Stimulated activated CD8-positive, alpha-beta memory T cell treated with anti-CD3 and anti-CD28 coated beads, Interleukin-7, amount 100 ng/mL, for 1 hour (primary cell): ENCODE measurements at places on chromosomes 13 and 19.

DNA sequence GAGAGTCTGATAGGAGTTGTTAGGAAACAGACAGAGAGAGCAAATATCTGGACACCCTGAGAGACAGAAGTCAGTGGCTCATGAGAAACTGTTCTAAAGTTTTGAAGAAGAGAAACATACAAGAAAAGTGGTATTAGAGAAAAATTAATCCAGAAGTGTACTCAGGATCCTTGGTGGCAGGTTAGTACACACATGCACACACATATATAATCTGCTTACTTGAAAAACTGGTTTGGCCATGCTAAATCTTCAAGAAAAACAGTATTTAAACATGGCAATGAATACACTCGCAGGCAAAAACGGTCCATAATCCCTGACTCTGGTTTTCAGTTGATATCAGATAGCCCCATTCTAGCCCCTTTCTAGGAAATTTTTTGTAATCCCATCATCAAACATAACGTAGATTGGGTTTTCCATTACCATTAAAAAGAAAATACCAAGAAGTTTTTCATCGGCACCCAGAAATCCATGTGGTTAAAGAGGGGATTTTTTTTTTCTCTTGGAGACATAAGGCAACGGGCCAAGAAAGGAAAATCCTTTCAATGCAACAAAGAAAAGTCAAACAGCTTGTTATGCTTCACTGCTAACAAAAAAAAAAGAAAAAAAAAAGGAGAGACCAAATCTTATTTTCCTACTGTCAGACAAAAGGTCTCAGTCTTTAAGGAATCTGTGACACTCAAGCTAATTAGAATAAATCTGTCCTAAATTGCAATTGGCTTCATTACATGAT, 178.0 kb upstream of the MIR17HG start:
- no peak for DNase-seq

DNA sequence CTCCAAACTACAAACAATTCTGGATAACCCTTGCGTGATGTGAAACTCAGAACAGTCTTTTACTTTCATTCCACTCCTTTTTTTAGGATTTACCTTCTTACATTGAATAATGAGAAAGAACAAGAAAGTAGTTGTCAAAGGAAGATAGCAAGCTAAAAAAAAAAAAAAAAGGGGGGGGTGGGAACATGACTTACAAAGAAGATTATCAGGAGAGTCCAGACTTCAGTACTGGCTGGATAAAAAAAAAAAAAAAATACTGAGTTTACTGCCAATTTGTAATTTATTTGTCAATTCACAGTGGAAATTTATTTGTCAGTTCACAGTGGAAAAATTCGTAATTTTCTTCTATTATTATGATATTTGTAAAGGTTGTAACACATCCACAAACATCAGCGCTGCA, 792.4 kb upstream of the SLITRK5 start:
- no peak for DNase-seq

DNA sequence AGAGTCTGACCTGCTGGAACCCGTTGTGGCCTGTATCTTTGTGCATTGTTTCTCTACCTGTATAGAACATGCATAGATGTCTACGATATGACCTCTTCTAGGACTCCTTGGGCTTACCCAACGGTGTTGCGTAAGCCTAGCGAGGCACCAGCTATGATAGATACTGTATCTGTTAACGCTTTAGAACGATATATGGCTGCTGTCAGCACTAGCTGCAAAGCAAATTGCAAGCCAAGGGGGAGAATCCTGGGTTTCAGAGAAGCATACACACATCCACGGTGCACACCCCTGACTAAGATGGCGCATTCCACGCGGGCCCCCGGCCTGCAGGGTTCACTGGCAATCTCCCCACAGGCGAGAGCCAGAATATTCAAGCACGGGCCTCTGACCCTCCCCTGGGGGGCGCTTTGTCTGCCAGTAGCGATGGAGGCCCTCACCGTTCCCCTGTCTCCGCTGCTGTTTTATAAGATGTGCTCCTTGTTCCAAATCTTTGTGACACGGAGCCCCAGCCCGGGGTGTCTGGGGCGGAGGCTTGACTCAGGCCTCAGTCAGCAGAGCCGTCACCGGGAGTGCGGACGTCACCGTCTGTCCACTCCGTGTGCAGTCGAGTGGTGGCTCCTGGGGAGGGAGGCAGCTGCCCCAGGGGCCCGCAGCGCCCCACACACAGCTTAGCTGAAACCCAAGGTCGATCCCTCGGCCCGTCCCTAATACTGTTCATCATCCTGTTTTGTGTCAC, 12.9 kb upstream of the RPS15 start:
- no peak for DNase-seq

DNA sequence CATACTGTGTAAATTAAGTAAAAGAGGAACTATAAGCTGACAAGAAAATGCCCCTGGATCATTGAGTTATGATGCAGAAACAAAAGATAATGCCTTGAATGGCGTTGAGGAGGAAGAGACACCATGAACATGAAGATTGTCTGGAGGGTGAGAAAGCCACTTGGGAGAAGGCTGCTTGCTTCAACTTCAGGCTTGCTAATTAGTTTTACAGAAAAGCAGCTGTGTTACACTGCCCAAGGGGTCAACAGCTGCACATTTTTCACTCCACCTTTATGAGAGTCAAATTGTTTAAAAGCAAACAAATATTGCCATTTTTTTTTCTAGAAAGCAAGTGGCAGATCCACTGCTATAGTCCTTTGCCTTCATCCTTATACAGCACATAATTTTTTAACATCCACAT, 35.5 kb upstream of the KLF12 start:
- DNase-seq = no peak

DNA sequence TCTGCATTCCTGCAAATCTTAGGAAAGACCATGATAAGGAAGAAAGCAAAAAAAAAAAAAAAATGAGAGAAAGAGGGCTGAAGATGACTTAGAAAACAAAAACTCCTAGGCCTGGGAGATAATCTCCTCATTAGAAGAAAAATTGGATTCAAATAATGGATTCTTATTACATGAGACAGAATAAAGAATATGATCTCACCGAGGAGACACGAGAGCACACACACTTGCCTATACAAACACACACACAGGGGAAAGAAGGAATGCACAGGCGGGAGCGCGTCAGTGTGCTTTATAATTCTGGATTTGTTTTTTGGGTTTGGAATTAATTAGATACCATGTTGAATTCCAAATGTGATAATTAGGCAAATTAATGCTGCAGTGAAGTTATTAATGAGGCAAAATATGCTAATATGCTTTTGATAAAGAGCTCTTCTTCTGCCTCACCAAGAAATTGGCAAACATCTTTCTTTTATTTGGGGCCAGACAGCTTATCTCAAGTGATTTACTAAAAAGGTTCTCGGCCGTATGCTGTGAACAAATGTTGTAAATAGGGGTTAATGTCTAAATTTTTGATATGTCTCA, 36.1 kb upstream of the PCDH8 start:
- no peak for DNase-seq

DNA sequence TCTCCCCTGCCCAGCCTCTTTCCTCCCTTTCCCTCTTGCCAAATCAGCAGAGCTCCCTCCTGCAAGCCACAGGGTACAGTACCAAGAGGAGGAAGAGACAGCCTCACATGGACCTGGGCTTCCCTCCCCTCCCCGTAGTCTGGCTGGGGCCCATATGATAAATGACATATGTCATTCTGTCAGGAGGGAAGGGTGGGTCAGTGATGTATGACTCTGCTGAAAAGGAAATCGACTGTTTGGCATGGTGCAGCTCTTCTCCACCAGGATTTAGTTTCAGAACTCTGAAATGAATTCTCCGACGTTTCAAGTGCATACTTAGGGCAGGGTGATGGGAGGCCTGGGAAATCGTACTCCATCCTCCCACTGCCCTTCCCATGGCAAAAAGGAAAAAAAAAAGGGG, 9.8 kb downstream of the TSHZ3 start:
- DNase-seq = no peak

- no peak for DNase-seq
Observed at GRCh38 chr13:36875961-36876360, 44.1 kb downstream of the SMAD9 start.

DNA sequence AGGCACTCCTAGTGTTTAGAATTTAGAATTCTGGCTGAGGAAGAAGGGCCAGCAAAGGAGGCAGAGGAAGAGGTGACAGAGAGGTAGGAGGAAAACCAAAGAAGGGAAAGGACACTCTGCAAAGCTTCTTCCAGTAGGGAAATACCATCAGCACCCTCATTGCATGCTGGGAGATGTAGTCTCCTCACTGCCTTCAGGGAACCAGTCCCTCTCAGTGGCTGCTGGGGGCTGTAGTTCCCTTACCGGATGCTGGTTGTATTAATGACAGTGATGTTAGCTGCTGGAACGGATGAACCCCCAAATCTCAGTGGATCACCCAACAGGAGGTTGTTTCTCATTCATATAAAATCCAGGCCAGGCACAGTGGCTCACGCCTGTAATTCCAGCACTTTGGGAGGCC, 10.1 kb downstream of the GRIN2D start:
- no peak for DNase-seq

DNA sequence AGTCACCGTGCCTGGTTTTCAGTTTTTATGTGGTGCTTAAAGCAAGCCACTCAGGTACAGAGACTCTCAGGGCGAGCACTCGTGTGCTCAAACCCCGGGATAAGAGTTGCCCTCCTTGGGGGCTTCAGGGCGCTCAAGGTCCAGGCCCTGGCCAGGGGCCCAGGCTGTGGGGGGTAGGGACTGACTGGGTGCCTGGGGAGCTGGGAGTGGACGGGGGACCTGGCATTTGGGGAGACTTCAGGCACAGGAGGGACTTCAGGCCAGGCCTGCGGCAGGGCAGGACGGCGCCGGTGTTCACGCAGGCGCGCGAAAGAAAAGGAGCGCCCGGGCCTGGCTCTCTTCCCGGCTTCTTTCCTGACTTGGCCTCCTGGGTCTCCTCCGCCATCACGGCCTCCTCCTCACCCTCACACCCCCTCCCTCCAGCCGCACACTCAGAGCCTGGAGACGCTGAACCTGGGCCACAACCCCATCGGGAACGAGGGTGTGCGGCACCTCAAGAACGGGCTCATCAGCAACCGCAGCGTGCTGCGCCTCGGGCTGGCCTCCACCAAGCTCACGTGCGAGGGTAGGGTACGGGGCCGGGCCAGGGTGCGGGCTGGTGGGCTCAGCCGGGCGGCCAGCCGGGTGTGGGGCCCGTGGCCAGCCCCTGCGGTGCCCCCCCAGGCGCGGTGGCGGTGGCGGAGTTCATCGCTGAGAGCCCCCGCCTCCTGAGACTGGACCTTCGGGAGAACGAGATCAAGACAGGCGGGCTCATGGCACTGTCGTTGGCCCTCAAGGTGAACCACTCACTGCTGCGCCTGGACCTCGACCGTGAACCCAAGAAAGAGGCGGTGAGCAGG, 16.1 kb downstream of the NKPD1 start:
- no peak for DNase-seq

DNA sequence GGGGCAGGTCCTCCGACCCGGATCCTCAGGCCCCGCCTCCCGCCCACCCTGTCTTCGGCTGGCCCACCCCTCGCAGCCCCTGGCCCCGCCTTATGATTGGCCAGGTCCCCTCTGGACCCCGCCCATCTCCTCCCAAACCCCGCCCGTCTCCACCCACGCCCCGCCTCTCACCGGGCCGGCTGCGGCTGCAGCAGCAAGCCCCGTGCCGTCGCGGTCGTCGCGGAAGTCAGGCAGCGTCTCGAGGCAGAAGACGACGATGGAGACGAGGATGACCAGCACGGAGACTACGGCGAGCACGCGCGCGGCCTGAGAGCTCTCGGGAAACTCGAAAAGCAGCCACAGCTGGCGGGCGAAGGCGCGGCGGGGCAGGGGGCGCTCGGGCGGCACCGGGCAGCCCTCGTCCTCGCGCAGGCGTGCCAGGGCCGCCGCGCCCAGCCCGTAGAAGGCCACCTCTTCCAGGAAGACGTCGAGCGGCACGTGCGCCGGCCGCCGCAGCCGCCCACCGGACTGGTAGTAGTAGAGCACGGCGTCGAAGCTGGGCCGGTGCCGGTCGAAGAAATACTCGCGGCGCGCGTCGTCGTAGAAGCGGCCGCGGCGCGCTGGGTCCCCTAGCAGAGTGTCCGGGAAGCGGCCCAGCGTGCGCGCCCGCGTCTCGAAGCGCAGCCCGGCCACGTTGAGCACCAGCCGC, 495 bp downstream of the KCNA7 start:
- DNase-seq = no peak

DNA sequence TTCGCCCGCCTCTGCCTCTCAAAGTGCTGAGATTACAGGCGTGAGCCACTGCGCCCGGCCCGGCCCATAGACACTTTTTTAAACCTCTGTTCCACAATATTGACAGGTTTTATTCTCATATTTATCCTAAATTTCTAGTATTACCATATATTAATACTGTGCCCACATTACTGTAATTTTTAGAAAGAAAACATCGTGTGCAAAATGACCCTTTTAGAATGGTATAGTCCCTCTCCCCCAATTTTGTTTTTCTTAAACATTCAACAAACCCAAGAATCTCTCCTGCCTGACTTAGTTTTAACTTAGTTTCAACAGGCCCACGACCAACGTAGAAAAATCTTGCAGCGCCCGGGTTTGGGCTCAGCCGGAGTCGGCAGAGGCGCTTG, 9.1 kb downstream of the CDX2 start:
- no peak for DNase-seq

DNA sequence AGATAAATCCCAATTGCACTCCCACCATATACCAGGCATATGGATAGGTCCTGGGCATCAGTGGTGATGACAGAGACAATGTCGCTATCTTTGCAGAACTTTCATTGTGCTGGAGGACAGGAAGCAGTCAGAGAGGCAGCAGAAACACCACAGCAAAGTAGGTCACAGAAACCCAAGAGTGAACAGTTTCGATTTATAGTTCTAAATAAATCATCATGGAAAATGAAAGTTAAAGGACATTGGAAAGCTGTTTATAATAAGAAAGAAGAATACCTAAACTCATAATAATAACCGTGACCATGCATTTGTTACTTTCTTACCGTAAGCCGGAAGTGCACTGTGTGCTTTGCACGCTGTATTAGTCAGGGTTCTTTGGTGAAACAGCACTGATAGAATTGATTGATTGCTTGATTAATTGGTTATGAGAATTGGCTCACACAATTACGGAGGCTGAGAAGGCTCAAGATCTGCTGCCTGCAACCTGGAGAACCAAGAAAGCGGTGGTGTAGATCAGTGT, 38.9 kb downstream of the ALOX5AP start:
- DNase-seq = no peak

DNA sequence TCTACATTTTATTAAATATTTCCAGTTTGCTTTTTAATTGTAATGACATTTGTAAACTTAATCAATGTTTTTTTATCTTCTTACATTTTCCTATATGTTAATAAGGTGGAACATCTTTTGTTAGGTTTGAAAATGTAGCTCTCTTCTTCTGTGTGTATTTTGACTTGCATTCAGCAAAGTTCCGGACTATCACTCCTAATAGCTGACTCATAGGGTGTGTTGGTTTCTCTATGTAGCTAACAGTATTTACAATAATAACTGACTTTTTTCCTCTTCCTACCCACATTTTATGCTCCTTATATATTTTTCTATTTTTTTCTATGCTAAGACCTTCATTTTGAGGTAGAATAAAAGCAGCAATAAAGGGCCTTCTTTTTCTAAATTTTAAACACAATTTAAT, 28.1 kb downstream of the MYO16 start:
- DNase-seq = no peak

GRCh38 chr19:31801611-31802010, 452.4 kb upstream of the TSHZ3 start:
- no peak for DNase-seq

GRCh38 chr13:48346583-48346982, 43.0 kb downstream of the RB1 start:
- DNase-seq = no peak

DNA sequence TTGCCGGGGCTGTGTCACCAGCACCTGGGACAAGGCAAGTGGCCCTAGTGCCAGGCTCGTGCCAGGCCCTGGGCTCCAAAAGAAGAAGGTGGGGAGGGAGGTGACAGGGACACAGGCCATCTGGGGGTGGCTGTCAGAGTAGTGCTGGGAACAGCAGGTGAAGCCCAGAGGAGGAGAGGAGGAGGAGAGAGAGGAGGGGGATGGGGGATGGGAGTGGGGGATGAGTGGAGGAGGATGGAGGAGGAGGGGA, 18.7 kb downstream of the LSM4 start:
- DNase-seq = no peak
